ENCODE measurements at places on chromosomes 1 and 21.

GRCh38 chr1:206846487-206846886 lies 18.9 kb upstream of the IL20 start:
- no peak for DNase-seq

- no peak for DNase-seq
These were observed 110.2 kb downstream of the PSMG1 start for GRCh38 chr21:39073063-39073462.

DNA sequence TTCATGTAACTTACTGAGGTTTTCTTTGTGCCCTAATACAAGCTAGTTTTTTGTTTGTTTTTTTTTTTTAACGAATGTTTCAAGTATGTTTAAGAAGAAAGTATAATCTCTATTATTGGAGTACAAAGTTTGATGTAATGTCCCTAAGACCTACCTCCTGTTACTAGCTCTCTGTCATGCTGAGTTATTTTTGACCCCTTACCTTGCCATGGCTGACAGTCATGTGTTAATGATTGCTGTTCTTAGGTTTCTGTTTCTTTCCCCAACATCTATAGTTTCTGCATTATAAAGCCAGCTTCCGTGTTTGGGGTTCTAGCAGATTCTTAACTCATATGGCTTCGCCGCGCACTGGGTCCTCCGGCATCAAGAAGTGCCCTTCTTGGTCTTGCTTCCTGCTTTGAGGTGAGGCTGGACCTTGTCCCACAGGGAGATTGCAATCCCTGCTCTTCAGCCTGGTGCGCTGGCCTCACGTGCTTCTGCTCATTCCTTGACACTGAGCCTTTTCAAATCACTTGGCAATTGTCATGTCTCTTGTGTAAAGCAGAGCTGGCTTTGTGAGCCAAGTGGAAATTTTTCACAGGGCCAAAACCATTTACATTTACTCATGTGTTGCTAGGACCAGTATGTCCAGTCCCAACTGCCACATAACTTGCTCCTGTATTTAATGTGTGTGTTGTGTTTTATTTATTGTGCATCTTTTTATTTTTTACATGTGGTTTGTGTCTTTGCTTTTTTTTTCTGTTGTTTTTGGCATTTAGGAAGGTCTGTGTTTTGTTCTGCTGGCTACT lies 135.0 kb upstream of the COL6A1 start:
- DNase-seq, result no peak

DNA sequence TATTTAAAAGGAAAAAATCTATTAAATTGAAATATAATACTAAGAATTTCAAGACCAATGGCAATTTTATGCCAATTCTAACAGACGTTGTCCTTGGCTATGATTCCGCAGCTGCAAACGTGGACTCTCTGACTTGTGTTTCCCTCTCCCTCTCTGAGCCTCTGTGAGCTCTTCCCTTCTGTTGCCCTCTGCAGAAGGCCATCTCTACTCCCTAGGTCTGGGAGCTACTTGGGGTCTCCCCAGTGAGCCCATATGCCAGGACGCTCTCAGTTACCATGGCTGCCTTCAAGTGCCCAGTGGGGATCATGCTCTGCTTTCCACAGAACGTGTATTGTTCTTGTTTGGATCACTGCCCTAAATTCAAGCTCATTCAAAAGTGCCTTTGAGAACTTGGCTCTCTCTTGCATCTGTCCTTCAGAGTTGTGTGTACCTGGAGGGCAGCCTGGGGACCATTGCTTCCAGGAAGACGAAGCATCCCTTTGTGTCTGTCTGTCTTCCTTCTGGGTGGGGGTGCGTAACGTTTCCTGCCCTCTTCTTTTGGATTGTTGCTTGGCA lies 97.5 kb upstream of the TSPAN2 start:
- DNase-seq, result no peak

- no peak for DNase-seq
These were observed 114.8 kb upstream of the USP24 start for GRCh38 chr1:55329808-55330432.

GRCh38 chr1:178612261-178612660 lies 99.4 kb downstream of the TEX35 start:
- no peak for DNase-seq

DNA sequence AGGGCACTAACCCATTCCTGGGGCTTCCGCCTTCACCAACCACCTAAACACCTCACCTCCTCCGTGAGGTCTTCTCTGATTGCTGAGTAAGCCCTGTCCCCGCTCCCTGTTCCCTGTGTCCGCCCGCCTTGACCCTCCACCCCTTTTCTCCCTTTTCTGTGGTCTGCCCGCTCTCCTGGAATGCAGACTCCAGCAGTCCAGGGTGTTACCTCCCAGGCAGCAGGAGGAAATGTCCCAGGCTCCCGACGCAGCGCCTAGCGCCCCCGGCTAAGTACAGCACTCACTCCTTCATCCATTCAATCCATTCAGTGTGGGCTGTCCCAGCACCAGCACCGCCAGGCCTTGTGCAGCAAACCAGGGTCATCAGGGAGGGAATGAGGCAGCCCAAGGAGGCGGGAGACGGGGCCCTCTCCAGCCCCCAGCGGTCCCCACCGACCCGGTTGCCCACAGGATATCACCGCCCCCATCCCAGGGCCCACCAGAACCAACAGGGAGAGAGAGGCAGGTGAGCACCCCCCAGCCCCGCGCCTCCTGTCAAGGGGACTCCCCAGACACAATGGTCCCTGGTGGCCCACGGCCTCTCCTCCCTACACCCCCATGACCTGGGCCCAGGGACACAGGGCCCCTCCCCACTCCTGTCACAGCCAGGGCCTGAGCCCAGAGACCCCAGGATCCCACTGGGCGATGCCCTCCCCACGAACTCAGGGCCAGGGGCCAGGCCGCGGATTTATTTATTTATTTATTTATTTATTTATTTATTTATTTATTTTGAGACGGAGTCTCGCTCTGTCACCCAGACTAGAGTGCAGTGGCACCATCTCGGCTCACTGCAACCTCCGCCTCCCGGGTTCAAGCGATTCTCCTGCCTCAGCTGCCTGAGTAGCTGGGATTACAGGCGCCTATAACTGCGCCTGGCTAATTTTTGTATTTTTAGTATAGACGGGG lies 10.2 kb downstream of the TNFRSF14 start:
- no peak for DNase-seq

DNA sequence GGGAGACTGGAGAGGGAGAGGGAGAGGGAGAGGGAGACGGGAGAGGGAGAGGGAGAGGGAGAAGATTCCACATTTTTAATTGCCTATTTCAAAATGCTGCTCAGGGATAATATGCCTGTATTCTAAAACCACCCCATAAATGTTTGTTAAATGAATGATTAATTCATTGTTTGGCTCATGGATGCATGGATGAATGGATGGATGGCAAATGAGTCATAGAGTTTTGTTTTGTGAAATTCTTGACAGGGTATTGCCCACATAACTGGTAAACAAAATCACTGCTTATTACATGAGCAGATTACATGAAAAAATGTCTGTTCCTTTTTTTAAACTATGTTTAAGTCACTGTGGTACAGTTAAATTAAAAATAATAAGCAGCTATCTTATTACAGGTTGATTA lies 220.4 kb downstream of the ZP4 start:
- DNase-seq, result no peak

DNA sequence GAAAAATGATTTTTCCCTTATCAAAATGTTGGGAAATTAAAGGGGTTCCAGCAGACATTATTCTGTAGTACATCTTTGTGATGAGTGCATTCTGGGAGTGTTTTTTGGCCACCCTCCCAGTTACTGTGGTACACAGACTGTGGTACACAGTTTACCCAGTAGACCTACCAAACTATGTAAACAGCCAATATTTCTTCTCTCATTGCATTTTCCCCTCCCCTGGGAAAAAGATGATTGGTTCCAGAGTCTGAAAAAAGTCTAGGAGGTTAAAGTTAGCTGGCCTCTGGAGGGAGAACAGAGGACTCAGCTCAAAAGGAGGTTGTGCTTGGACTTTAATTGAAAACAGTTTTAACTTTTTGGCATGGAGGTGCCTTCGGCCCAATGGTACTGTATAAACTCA lies 42.5 kb downstream of the PGM1 start:
- DNase-seq, result no peak

GRCh38 chr1:97911266-97912215 lies 9.3 kb downstream of the DPYD start:
- DNase-seq, result no peak

All from COR-L47 (cell line).